ENCODE measurements at places on chromosomes 3 and 15.

GRCh38 chr3:36945333-36945980 lies 603 bp upstream of the TRANK1 start:
- no peak for DNase-seq

DNA sequence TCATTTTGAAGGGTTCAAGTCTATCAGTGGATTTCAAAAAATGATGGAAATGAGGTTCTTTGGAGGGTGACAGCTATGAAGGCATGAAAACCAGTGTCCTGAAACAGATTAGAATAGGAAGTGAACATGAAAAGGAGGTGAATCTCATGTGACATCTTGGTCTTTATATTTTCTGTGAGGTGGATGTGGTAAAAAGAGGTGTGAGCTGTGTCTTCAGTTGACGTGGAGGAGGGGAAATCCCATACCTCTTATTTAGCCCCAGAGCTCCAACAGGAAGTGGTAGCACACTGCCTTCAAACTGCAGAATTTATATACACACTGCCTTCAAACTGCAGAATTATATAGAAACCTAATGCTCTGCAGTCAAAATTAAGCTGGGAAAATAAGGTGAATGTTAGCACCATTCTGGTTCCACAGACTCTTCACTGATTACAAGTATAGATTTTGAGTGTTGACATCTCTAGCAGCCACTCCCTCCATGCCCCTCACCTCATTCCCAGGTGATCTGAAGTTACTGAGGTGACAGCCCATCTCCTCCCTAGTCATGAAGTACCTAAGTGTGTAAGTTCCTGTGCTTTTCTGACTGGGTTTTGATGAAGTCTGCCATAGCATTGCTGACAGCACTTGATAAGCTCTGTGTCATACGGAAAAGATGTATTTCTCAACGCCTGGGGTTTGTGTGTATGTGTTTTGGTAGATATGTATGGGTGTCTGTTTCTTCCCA lies 2.7 kb downstream of the RAB8B start:
- no peak for DNase-seq

DNA sequence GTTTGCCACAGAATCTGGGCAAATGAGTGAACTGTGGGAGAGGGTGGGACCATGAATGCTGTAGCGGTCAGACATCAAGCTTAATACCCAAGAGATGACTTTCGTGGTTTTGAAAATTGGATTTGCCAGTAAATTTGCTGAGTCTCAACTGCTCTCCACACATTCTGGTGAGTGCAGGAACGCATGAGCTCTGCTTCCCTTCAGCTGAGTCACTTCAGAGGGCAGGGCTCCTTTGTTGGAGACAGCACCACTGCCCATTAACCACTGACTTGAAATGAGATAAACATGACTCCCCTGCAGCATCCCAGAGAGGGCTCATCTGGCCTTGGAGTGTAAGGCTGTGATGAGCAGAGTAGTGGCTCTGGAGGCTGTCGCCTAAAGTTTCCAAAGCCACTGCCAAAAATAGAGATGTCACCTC lies 22.6 kb downstream of the RARRES1 start:
- peak; percentile 90 for DNase-seq

DNA sequence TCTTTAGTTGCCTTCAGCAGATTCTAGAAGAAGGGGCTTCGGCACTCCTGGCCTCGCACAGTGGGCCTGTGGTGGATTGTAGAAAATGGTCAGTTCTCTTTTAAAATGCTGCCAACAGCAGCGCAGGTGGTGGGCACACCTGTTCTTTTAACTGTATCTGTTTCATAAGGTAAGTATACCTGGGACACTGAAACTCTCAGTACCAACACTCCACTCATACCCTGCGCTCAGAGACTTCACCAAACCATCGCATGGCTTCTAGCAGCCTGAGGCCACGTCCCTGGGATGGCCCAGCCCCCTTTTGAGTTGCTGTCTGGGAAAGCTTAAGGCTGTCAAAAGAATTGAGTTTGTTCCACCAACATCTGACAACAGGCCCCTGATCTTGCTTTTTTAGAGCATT lies 56.7 kb upstream of the MCF2L2 start:
- DNase-seq = peak; percentile 48

All from islet precursor cell (in vitro differentiated cells).